GF-D8 (cell line): ENCODE measurements at places on chromosomes 6 and 20.

DNA sequence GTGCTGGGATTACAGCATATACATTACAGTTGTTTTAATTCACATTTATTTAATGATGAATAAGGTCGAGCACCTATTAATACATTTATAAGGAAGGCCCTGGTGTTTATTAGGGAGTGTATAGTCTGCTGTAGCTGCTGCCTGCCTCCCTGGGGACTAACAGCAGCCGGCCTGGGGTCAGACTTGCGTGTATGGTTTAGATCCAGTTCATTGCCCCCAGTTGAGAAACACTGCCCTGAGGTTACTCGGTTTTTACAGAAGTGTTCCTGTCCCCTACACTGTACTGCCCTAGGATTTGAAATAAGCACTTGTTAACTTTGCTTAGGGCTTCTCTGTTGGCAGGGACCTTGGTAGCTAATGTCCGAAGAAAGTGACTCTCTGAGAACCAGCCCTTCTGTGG lies 4.0 kb downstream of the TTPAL start:
- DNase-seq, result peak; percentile 78

DNA sequence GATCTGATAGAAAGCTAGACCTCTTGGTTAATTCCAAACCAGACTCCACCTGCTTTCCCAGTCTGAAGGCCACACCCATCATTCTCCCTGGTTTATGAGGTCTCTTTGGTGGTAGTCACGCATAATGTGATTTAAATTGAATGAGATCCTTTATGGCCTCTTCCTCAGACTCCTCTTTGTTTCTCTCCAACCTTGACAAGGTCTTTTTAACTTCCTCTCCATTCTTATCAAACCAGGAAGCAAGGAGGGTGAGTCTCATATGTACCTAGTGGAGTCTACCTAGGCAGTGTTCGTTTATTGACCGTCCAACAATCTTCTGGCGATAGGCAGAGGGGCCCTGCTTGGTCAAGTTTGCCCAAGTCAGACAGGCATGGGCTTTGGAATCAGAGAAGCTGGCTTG lies 184.2 kb upstream of the LAMP5 start:
- DNase-seq, result no peak

DNA sequence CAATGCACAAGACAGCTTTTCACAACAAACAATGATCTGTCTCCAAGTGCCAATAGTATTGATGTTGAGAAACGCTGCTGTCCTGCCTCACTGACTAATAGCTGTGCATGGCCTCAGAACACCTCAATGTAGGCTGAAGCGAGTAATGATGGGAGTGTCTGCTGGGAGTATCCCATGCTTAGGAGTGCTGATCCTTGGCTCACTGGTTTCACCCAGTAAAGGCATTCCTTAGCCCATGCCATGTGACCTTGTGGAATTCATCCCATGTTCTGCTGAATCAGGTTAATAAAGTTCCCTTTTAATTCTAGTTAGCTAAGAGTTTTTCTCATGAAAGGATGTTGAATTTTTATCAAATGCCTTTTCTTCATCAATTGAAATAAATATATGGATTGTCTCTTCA lies 3.8 kb upstream of the WFDC12 start:
- no peak for DNase-seq

- no peak for DNase-seq
These were observed 194.6 kb upstream of the CITED2 start for GRCh38 chr6:139568956-139569538.

- DNase-seq, result peak; percentile 16
These were observed 172.5 kb downstream of the FOXA2 start for GRCh38 chr20:22411627-22412450.

DNA sequence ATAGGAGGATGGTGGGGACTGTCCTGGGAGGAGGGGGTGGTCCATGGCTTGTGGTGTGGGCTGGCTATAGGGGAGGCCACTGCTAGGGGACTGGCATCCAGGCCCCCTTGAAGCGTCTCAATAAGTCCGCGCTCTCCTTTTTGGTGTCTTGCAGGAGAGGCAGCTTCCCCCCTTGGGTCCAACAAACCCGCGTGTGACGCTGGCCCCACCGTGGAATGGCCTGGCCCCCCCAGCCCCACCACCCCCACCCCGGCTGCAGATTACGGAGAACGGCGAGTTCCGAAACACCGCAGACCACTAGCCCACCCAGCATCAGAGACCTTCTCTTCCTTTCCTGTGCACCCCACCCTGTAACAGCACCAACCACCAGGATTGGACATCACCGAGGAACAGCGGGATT lies 2.8 kb upstream of the ZBTB9 start:
- no peak for DNase-seq

DNA sequence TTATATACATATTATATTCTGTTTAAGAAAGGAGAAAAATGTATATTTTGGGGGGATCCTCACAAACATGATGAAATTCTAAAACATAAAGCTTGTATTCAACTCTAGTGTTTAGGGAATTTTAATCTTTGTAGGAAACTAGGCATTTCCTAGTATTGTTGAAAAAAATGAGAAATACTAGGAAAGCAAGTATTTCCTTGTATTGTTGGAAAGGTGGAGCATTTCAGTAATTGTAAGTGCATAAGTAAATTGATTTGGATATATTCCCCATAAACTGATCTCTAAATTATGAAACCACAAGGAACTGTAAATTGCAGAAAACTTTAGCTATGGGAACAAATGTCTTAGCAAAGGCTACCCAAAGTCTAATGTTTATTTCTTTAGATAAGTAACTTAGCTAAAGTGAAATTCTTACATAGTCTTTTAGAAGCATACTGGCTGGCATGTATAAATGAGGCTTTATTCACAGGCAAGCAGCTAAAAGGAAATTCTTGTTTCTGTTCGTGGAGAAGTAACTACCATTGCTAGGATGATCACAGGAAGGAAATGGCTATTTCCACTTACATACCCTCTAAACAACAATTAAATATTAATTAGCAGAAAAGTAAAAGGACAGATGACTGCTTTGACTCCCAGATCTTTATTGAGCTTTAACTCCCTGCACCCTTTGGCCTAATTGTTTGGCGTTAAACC lies 19.9 kb upstream of the NRN1 start:
- DNase-seq, result no peak

- DNase-seq, result no peak
These were observed 1026.6 kb upstream of the MAP3K7 start for GRCh38 chr6:91613481-91613880.

GRCh38 chr6:142225115-142225514 lies 76.7 kb upstream of the ADGRG6 start:
- no peak for DNase-seq

- DNase-seq, result no peak
These were observed 295.5 kb upstream of the HS3ST5 start for GRCh38 chr6:114638341-114638740.
